Metanephros (tissue), 2 donors: ENCODE measurements at places on chromosomes 4 and X. TPM values are rescaled to one million over a fixed set of nuclear protein-coding genes. Genes with fewer than 3 reads are reported as not detected.

RTL9 gene
- total RNA-seq, result 0.18 TPM

LGI2 gene
- 15.5 TPM for total RNA-seq

DYNLT3 gene
- total RNA-seq, result 23.1 TPM

GSX2 gene
- not detected for total RNA-seq

AFF2 gene
- total RNA-seq, result 6.1 TPM

MND1 gene
- total RNA-seq, result 4.4 TPM

TMPRSS11E gene
- 0.18 TPM for total RNA-seq

TRIM61 gene
- total RNA-seq, result 1.2 TPM

BST1 gene
- total RNA-seq, result 10.2 TPM

SMARCA5 gene
- 49.8 TPM for total RNA-seq

PAGE5 gene
- not detected for total RNA-seq

TSPAN7 gene
- total RNA-seq, result 31.9 TPM

OTUD6A gene
- not detected for total RNA-seq

SNCA gene
- 80.4 TPM for total RNA-seq

NWD2 gene
- total RNA-seq, result 0.06 TPM

NXF2 gene
- total RNA-seq, result not detected

DGKK gene
- total RNA-seq, result 3.2 TPM

TLR2 gene
- total RNA-seq, result 13.3 TPM

DDX53 gene
- total RNA-seq, result not detected

UGT2B11 gene
- not detected for total RNA-seq

CSAG1 gene
- not detected for total RNA-seq

LIMCH1 gene
- 94.9 TPM for total RNA-seq

MAP7D2 gene
- 0.93 TPM for total RNA-seq

CT45A5 gene
- total RNA-seq, result not detected

TMEM154 gene
- 3.3 TPM for total RNA-seq

SLC10A6 gene
- 0.53 TPM for total RNA-seq

TMEM150C gene
- 17.7 TPM for total RNA-seq

BRS3 gene
- total RNA-seq, result not detected

ZXDA gene
- total RNA-seq, result 12.7 TPM

NAA11 gene
- not detected for total RNA-seq

RAB40AL gene
- total RNA-seq, result 1.2 TPM

RASSF6 gene
- total RNA-seq, result 5.3 TPM

ARHGAP6 gene
- total RNA-seq, result 23.9 TPM

ANK2 gene
- total RNA-seq, result 114 TPM

STK32B gene
- 8.8 TPM for total RNA-seq

YIPF7 gene
- total RNA-seq, result 0.53 TPM

FANCB gene
- 6.5 TPM for total RNA-seq

CXCL10 gene
- 3.3 TPM for total RNA-seq

IRS4 gene
- total RNA-seq, result 2.9 TPM

MAGEA10 gene
- total RNA-seq, result not detected

TMEM255A gene
- total RNA-seq, result 0.88 TPM

TRMT2B gene
- total RNA-seq, result 15.8 TPM

P2RY4 gene
- 0.35 TPM for total RNA-seq

SYTL4 gene
- total RNA-seq, result 14.3 TPM

ADAMTS3 gene
- 9.8 TPM for total RNA-seq

MBNL3 gene
- total RNA-seq, result 36.6 TPM

ETDB gene
- total RNA-seq, result not detected
